ENCODE measurements at places on chromosomes 13 and 19.

DNA sequence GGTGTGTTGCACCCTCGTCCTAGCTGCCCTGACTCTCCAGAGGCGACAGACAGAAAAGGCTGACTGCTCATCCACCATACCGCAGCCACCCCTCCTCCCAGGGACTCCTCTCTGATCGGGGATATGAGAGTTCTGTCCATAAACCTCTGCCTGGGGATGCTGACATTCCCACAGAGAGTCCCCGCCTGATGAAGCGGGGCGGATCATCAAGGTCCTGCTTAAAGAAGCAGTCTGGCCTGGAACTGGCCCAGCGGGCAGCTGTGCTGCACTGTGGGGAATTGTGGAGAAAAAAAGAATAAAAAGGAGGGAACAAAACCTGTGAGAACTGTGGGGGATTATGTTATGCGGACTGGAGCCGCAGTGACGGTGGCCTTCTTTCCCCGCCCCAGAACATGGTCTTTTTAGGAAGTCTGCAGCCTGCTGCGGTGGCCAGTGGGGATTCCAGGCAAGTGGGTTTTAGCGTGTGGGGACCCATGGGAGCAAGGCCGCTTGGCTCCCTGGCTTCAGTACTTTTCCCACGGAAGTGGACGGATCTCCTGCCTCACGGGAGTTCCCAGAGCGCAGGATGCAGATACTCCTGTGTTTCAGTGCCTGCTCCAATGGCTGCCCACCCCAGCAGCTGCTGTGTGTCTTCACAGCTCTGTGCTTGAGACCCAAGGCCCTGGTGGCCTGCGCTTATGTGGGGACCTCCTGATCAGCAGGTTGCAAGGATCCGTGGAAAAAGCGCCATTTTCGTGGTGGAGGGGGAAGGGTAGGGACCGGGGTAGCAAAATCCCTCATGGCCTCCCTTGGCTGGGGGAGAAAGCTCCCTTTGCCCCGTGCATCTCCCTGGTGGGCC, 1456.2 kb upstream of the SLC10A2 start:
- no peak for DNase-seq

- no peak for DNase-seq
These were observed 17.4 kb downstream of the PPFIA3 start for GRCh38 chr19:49136771-49137171.

DNA sequence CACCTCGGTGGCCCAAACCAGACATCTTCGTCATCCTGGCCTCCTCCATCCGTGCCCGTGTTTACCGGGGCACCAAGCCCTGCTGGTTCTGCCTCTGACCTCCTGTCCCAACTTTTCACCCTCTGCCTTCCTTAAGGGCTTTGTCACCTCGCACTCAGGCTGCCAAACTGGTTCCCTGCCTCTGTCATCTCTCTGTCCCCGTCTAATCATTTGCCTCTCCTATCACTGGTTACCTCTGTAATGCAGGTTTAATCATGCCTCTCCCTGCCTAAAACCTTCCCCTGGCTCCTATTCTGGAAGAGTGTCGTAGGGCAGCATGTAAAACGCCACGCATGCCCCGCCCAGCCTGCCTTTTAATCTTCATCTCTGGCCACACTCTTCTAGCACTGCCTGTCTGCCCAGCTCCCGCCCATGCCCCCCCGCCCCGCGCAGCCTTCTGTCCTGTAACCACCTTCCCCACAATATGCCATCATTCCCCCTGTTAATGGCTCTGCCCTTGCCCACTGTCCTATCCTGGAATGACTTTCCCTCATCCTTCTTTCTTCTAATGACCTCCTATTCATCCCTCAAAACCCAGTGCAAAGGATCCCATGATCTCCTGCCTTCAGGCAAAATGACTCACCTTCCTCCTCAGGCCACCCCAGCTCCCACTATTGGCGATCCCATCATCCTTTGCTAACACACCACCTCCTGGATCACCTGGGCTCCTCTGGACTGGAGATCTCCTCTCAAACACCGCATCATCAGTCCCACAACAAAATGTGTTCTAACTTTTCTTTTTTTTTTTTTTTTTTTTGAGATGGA, 66.7 kb downstream of the PEX11G start:
- no peak for DNase-seq

- no peak for DNase-seq
These were observed 3.6 kb downstream of the ACTN4 start for GRCh38 chr19:38650911-38651584.

GRCh38 chr19:8988204-8988603, 22.0 kb downstream of the MUC16 start:
- no peak for DNase-seq

DNA sequence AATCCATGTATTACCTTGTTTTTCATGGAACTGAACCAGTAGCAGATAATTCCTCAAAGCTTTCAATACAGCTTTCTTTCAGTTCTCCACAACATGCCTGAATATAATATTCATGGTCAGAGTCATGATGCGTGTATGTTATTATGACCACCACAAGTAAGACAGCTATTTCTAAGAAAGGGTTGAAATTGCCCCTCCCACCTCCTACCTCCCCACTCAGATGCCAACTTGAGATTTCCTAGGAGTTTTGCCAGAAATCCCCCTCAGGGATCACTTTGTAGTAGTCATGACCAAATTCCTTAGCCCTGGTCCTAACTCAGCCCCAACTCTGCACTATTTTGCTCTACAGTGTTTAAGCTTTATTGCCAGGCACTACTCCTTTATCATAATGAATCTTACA, 69.9 kb upstream of the RAP2A start:
- no peak for DNase-seq

DNA sequence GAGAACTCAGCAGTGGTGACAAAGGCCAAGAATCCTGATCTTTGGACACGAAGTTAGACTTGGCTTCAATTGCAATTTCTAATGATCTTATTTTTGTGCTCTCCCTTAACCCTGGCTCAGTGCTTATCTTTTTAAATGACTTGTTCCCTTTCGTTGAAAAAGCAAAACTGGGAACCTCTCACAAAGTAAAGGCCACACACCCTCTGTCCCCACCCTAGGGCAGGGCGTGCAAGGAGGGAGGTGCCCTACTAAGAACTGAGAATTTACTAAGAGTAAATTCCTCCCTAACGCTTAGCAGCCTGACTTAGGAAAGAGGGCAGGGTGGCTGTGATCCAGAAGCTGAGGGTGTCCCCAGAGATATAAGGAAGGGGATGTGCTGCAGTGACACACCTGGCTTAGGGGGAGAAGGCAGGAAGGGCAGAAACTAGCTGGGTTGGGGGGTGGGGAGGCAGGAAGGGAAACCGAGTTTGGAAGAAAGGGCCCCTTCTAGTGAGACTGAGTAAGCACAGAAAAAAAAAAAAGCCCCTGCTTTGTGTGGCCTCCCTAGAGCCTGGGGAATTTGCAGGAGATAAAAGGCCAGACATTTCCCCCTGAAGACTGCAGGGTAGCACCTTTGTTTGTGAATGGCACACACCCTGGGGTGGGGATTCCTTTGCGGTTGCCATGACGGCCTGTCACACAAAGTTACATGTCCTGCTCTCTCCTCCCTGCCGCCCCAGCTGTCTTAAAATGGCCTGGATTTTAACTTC, 435.1 kb downstream of the EFNB2 start:
- DNase-seq, result no peak

DNA sequence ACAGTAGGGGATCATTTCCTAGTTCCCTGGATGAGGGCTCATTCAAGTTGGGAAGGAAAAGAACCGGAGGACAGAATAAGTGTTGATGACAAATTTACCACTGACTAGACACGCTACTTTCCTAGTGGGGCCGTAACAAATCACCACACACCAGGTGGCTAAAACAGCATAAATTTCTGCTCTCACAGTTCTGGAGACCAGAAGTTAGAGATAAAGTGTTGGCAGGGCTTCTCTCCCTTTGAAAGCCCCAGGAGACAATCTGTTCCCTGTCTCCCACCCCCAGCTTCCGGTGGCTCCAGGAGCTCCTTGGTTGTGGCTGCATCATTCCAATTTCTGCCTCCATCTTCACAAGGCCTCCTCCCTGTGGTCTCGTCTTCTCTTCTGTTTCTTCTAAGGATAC, 65.4 kb upstream of the ARGLU1 start:
- DNase-seq, result no peak

DNA sequence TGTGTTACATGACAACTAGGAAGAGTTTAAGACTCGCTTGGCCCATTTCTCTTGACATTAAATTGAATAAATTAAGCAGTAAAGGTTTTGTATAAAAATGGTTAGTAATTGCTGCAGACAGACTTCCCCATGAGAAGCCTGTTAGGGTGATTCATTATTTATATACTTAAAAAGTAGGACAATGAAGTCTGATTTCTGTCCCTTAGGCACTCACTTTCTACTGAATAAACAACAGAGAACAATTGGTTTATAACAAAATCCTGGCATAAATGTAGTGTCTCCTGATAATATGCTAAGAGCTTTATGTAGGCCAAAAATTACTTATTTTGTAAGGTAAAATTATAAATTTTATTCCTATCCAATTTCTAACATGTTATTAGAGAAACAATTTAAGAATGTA, 2138.5 kb upstream of the PCDH20 start:
- no peak for DNase-seq

GRCh38 chr19:4738734-4739133, 15.1 kb upstream of the DPP9 start:
- DNase-seq, result no peak

DNA sequence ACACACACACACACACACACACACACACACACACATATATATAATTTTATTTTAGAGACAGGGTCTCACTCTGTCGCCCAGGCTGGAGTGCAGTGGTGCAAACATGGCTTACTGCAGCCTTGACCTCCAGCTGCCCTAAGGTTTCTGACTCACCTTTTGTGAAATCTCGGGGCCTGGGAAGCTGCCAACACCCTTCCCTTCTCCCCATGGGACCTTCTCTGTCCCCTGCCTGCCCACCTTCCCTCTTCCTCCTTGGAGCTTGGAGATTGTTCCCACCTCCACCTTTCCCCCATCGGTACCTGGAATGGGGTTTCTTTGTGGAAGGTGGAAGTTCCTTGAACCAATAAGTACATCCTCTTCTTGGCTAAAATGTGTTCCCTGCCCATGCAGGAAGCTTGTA, 6.3 kb downstream of the ARRDC5 start:
- no peak for DNase-seq

GRCh38 chr13:20664351-20664750, 39.1 kb upstream of the IL17D start:
- no peak for DNase-seq

GRCh38 chr19:18346091-18346490, 5.7 kb downstream of the PGPEP1 start:
- DNase-seq, result no peak

GRCh38 chr19:39385629-39386411, 5.1 kb downstream of the PAF1 start:
- DNase-seq, result no peak

DNA sequence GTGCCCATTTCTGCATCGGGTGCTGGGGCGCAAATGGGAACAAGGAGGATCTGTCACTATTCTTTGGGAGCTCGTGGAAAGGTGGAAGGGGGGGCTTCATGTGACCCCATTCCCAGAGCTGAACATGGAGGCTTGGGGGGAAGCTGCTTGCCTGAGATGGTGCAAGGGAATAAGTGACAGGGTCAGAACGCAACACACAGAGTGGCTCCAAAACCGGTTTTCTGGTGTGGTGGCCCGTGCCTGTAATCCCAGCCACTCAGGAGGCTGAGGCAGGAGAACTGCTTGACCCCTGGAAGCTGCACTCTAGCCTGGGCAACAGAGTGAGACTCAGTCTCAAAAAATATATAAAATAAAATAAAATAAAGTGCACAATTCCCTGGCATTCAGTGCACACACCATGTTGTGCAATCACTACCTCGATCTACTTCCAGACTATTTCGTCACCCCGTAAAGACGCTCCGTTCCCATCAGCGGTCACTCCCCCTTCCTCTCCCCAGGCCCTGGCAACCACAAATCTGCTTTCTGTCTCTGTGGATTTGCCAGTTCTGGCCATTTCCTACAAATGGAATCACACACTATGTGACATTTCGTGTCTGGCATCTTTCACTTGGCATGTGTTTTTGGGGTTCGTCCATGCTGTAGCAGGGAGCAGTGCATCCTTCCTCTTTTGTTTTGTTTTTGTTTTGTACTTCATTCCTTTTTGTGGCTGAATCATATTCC, 18.2 kb upstream of the COMP start:
- no peak for DNase-seq

DNA sequence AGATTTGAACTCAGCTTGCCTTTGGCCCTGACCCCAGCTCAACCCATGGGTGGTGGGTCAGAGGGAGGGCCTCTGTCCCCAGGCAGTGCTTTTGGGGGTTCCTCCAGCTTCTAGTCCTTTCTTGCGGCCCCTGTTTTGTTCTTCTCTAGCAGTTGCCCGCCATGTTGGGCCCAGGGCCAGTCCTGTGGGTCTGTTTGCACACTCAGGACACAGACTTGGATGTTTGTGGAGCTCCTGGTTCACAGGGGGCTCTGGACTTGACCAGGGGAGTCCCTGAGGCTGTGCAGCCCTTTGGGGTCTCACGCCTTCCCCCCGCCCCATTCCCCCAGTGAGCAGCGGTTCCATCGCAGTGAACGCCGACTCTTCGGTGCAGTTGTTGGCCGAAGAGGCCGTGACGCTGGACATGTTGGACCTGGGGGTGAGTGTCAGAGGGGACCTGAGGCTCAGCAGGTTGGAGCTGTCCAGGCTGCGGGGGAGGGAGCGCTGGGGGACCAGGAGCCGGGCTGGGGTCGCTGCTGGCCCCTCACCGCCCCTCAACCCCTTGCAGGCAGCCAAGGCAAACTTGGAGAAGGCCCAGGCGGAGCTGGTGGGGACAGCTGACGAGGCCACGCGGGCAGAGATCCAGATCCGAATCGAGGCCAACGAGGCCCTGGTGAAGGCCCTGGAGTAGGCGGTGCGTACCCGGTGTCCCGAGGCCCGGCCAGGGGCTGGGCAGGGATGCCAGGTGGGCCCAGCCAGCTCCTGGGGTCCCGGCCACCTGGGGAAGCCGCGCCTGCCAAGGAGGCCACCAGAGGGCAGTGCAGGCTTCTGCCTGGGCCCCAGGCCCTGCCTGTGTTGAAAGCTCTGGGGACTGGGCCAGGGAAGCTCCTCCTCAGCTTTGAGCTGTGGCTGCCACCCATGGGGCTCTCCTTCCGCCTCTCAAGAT, 2.5 kb downstream of the ATP5F1D start:
- DNase-seq, result peak; percentile 88

GRCh38 chr13:45412274-45413049, 5.7 kb downstream of the SLC25A30 start:
- DNase-seq, result no peak

DNA sequence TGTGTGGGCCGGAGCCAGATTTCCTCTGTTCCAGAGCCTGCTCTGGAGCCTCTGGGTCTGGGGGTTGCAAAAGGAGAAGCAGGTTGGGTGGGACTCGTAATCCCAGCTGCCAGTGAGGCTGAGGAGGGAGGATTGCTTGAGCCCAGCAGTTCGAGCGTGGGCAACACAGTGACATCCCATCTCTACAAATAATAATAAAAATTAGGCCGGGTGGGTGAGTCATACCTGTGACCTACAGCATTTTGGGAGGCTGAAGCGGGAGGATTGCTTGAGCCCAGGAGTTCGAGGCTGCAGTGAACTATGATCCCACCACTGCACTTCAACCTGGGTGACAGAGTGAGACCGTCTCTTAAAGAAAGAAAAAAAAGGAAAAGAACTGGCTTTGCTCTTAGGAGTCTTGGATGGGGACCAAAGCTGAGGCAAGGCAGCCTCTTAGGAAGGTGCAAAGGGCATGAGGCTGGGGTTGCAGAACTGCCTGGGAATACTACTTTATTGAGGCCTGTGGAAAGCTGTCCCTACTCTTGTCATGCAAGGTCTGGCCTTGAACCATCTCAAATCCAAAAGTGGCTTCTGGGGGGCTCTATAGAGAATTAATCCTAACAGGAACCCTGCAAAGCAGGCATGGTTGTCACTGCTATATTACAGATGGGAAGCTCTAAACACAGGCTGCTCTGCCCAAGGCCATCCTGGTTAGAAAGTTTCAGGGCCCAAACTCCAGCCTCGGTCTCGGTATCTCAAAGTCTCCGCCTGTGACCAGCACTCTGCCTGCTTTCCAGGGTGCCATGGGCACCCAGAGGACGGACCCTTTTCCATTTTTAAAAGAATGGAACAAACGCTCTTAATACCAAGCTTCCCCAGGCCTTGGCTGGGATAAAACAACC, 880 bp upstream of the C19orf12 start:
- no peak for DNase-seq

All from CD4-positive, alpha-beta T cell treated with Interleukin-15 for 1 hour (primary cell).